ENCODE measurements at places on chromosomes 12 and 14.

DNA sequence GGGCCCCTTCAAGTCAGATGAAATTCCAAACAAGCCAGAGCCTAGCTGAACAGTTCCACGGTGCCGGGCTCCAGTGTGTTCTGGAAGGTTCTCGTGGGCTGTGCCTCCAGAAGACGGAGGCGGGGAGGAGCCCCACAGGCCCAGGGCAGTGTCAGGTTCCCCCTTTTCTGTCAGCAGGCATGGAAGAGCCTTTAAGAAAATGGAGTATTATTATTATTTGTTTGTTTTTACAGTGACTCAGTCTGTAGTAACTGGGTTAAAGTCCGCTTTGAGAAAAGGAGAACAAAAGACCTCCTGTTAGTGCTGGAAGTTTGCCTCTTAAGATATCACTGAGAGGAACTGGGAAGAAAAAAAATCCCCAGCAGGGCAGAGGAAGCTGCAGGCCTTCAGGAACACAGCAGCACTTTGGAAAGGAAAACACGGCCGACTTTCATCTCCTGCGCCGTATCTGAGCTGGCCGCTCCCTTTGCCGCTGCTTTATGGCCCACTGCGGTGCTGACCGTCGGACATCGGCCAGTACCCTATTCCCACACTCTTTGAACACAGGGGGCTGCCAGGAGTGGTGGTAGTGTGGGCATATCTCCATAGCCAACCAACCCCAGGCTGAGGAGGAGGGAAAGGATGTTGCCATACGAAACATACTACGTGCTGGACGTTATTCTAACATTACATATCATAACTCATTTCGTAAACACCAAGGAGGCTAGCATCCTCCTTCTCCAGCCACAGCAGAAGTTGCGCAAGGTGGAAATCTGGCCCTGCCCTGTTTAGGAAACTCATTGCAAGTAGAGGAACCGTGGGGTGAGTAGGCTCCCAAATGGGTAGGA lies 194.0 kb downstream of the ZFP36L1 start:
- DNase-seq: peak; percentile 91

GRCh38 chr12:66387117-66387516 lies 84.8 kb downstream of the HELB start:
- DNase-seq: no peak

DNA sequence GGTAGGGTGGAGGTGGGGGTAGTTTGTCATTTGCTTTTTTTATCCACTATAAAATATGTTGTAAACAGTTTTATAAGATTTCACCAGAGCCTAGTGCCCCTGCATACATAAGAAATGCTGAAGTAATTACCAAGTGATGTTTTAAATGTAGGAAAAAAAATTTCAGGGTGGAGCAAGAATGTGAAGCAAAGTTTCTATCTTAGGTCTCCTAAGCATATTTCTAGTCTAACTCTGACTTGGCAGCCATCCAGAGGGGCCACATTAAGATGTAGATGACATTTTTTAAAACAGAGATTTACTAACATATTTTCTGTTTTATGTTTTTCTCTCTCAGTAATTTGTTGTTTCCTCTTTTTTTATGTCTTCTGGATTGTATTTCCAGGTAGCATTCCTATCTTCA lies 15.8 kb upstream of the KRAS start:
- no peak for DNase-seq

DNA sequence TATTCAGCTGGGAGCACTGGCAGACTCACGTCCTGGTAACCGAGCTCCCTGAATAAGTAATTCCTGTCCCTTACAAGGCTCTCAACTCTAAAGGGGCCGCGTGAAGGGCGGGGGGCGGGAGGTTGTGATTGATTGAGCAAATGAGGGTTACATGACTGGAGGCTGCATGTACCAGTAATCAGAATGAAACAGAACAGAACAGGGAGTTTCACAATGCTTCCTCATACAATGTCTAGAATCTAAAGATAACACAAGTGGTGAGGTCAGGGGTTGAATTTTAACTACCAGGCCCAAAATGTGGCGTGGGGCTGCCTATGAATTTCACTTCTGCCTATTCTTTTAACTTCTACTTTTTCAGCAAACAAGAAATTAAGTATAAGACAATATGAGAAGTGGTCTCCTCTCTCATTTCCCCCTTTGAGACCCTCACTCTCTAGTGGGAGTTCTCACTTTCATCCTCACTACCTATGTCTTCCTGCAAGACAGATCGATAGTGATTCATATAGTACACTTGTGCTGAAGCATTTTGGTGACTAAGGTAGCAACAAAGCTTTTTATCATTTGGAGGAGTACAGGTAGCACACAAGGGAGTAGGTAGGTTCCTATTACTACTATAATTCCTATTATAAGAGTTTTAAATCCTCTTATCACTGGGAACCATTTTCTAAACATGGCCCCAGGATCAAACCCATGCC lies 239.8 kb downstream of the KTN1 start:
- peak; percentile 25 for DNase-seq

DNA sequence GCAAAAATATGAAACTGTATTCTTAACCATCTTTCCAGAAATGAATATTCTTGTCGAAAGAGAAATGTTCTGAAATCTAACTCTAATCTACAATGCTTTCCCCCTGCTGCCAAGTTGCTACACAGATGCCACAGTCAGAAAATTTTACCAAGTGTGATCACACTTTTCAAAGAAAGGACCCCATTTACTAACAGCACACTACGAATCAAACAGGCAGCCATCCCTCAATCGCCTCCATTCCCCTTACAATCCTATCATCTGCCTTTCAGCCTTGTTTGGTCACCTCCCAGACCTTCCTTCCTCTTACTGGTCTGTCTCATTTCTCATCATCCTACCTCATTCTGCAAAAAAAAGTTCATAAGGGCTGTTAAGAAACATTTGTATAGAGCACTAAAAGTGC lies 190.1 kb downstream of the MED13L start:
- peak; percentile 13 for DNase-seq

- no peak for DNase-seq
Measured at GRCh38 chr12:76860256-76860655, 18.6 kb downstream of the CSRP2 start.

DNA sequence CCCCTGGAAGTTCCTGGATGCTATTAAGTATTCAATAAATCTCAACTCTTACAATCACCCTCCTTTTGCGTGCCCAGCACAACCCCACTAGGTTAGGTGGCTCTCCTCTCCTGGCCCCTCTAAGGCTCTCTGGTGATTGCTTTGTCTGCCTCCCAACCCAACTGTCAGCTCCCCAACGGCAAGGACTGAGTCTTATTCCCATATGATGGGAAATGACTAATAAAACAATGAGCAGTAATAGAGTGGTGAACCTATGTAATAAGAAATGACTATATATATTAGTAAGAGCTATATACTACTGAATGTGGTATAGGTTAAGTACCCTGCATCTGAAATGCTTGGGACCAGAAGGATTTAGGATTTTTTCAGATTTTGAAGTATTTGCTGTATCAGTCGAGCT lies 8.1 kb downstream of the APPL2 start:
- no peak for DNase-seq

GRCh38 chr12:1530592-1531152 lies 63.7 kb downstream of the FBXL14 start:
- DNase-seq: no peak

DNA sequence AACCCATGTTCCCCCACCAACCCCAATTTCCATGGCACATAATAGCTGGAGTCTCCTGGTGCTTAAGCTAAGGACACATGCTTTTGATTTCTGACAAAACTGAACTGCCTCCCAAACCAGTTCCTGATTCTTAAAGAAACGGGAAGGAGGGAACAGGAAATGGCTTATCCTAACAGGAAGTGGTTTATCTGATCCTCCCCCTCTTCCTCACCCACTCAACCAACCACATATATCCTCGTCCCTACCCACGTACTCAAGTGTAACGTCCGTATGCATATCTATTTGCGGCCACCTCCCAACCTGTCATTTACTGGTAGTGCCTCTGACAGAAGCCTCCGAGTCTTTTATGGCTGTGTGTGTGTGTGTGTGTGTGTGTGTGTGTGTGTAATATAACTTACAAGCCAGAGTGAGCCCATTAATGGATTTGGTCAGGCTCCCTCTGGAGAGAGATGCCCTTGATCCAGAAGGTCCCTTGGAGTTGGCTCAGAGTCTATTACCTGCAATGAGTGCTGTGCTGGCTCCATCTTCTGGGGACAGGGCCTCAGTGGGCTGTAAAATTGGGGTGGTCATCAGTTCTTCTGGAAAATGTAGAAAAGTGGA lies 7.7 kb downstream of the DAZAP2 start:
- peak; percentile 89 for DNase-seq

DNA sequence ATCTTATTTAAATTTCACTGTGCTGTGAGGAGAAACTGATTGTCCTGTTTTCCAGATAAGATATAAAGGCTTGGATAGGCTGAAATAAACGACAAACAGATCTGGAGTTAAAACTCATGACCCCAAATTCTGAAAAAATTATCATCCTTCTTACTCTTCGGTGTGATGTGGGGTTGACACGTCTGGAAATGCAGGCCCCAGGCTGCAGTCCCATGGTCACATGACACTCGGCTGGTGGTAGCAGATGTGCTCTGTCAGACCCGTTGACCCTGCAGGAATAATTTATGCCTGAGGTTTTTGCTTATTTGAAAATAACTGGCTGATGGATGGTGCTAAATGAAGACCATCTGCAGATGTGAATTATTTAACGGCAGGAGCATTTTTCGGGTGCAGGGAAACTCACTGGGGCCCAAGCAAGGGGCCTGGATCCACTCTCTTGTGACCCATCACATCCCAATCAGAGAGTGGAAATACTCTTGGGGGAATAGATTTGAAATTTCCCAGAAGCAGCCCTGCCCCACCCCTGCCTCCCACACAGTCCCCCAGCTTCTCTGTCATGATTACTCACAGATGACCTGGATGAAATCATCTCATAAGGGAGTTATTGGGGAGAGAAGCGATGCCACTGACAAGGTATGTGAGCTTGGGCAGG lies 47.7 kb upstream of the CMKLR1 start:
- DNase-seq: no peak

DNA sequence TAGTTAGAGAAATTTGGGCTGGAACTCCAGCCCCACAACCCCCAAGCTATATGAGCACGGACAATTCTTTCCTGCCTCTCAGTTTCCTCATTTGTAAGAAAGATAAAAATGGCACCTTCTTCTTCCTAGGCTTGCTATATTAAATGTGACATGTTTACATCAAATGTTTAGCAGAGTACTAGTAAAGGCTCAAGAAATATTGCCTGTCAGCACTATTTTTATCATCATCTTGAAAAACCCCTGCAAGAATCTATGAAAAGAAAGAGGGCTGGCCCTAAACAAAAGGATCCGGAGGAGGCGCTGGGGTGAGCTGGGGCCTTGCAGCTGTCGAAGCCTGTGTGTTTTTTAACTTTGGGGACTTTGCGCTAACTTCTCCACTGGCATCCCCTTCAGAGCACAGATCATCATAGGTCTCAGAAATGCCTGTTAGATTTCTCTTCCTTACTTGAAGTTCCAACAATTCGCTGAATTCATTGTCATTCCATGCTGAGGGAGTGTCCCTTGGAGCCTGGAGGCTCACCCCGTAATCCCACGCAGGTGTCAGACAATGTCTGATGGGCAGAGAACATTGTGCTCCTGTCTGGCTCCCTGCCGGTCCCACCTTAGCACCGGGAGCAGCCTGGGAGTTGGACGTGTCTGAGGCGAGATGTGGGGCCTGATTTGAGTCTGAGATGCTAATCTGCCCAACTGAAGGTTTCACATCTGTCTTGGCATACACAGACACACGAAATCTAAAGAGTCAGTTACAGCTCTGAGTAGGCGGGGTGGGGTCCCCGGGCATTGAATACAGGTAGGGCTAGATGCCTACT lies 206.8 kb downstream of the NUAK1 start:
- no peak for DNase-seq

- no peak for DNase-seq
Measured at GRCh38 chr12:122839907-122840554, 4.8 kb downstream of the HIP1R start.

DNA sequence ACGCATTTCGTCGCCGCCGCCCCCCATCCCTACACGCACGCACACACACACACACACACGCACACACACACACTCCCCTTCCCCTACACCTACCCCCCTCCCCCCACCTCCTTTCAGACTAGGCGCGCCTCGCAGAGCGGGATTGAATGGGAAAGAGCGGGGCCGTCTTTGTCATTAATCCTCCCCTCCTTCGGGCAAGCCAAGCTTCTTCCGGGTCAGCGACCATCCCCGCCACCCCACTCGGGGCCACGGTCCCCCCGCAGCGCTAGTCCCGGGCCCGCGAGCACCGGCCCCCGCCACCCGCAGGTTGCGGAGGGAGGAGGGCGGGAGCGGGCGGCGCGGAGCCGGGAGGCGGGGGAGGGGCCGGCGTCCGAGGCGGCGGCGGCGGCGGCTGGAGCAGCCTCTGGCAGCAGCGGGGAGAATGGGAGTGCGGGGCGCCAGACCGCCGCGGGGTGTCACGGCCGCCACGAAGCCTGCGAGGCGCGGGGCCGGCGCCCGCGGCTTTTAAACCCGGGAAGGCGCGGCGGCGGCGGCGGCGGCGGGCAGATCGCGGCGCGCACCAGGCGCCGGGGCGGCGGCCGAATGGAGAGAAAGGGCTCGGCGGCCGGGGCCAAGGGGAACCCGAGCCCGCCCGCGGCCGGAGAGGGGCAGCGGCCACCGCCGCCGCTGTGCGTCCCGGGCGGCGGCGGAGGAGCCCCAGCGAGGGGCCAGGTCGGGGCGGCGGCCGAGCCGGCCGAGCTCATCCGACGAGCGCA lies at the start of gene TTC9:
TSS of gene TTC9 (plus strand) at position 369 of the 755 bp plus-strand sequence. CDS start at position 583, 214 bp downstream.
- no peak for DNase-seq

- DNase-seq: no peak
Measured at GRCh38 chr12:2633176-2633824, 161.5 kb upstream of the FKBP4 start.

DNA sequence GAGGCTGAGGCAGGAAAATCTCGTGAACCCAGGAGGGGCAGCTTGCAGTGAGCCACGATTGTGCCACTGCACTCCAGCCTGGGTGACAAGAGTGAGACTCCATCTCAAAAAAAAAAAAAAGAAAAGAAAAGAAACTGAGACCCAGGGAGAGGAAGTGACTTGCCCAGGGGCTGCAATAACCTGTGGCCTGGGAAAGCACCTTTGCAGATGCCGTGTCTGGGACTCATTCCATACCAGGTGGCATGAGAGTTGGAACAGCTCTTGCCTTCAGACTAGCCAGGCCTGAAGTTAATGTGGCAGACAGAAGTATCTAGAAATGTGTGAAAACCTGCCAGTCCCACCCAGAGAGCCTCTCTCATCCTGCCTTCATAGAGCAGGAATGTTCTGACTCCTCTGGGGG lies 65.4 kb downstream of the PHETA1 start:
- DNase-seq: no peak

All from CD14-positive monocyte (primary cell).